Endodermal cell (in vitro differentiated cells): ENCODE measurements at places on chromosomes 7 and 10.

GRCh38 chr7:98250789-98251188, 1.2 kb downstream of the TECPR1 start:
- H3K36me3 ChIP-seq = no peaks in the 10 kb centered on the region
- H3K27ac ChIP-seq = no peak overlapping the region
- H3K27me3 ChIP-seq = no peaks in the 10 kb centered on the region
- peaks cover 5% of the 10 kb centered on the region for H3K4me1 ChIP-seq
- peak overlapping the region; percentile 87 for H3K4me3 ChIP-seq
- DNase-seq = no peak

GRCh38 chr10:13095094-13095493, 4.9 kb upstream of the OPTN start:
- no peak overlapping the region for H3K4me3 ChIP-seq
- no peaks in the 10 kb centered on the region for H3K4me1 ChIP-seq
- no peaks in the 10 kb centered on the region for H3K27me3 ChIP-seq
- no peak overlapping the region for H3K27ac ChIP-seq

DNA sequence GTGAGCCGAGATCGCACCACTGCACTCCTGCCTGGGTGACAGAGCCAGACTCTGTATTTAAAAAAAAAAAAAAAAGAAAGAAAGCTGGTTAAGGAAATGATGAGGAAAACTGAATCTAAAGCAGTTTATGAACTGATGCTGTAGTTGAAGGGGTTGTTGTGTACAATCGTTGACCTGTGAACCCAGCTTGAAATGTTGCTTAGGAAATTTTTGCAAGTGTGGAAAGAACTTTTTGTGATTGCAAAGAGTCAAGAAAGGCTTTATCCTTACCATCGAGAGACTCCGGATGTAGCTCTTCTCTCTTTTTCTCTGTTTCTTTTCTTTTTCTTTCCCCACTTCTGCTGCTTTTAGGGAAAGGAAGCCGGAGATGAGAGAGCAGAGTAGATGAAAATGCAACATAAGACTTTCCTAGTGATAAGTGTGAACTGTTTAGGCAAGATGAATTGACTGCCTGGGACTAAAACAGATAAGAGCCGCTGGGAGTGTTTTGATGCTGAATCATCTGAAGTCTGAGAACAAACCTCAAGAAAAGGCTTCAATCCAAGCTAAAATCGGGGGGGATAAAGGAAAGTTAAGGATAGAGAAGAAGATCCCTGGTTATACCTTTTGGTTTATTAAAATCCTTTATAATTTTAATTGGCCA, 69.0 kb downstream of the TAF3 start:
- H3K4me1 ChIP-seq = no peaks in the 10 kb centered on the region
- no peaks in the 10 kb centered on the region for H3K27me3 ChIP-seq
- no peak overlapping the region for H3K27ac ChIP-seq
- no peaks in the 10 kb centered on the region for H3K36me3 ChIP-seq

DNA sequence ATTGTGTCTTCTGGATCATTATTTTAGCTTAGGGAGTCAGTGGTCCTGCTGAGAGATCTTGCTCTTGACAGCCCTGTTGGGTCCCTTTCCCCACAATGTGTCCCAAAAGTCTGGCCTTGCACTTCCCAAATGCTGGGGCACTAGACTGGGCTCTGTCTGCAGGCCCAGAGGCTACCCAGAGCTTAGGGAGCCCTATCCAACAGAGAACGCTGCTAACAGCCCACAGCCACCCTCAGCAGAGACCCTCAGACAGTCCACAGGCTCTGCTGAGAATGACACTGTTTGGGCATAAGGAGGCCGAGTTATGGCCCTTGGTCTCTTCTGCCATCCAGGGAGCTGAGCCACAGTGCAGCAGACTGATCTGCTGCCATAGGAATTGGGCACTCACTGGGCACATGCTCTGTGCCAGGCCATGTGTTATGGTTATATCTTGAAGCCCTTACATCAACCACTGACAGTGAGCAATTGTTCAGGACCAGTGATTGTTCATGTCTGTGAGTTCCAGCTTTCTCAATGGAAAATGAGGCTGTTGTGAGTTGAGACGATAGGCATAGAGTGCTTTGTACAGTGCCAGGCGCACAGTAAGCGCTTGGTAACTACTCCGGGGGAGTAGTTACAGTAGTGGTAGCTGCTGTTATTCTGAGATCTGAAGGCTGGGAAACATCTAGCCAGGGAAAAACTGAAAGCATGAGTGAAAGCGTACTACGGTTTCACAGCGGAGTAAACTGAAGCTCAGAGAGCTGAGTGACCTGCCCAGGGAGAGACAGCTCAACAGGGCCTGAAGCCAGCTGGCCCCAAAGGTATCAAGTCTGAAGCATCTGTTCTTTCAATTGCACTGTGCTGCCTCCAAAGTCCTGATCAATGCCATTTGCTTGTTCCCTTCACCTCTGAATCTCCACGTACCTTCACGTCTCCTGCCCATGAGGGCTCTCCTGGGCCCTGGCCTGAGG, 77.6 kb upstream of the PRLHR start:
- no peaks in the 10 kb centered on the region for H3K27me3 ChIP-seq
- no peaks in the 10 kb centered on the region for H3K36me3 ChIP-seq
- H3K27ac ChIP-seq = no peak overlapping the region
- no peak overlapping the region for H3K4me3 ChIP-seq
- no peak for DNase-seq

DNA sequence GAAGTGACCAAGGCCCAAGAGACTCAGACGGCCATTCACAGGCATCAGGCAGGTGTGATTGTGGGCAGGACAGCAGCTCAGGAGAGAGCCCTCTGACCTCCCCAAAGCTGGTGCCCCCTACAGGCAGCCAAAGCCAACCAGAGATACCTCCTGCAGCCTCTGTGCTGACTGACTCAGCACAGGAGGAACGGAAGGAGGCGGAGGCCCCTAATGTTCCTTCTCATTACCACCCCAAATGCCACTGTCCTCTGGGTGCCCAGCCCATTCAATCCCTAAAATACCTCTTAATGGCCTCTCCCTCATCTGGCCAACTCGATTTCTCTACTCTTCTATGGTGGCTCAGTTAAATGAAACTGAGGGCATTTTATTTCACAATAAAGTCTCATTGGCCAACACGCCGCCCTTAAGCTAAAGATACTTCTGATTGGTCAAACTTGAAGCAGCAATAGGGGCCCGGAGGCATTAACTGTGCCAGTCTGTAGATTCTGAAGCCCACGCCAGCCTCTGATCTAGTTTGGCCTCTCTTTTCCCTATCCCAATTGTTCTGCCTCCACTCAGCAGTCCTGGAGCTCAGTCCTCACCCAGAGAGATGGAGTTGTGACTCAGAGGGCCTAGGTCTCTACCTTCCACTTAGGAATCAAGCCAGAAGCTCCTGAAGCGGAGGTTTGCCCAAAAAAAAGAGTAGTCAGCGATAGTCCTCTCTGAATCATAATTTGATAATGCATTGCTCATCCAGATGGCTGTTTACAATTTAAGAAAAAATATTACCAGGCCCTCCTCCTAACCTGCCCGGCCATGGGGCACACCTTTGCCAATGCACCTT, 1.2 kb downstream of the CYREN start:
- peaks cover 40% of the 10 kb centered on the region for H3K36me3 ChIP-seq
- no peak overlapping the region for H3K27ac ChIP-seq
- peak overlapping the region; percentile 90 for H3K4me3 ChIP-seq
- no peaks in the 10 kb centered on the region for H3K27me3 ChIP-seq
- peak; percentile 90 for DNase-seq

DNA sequence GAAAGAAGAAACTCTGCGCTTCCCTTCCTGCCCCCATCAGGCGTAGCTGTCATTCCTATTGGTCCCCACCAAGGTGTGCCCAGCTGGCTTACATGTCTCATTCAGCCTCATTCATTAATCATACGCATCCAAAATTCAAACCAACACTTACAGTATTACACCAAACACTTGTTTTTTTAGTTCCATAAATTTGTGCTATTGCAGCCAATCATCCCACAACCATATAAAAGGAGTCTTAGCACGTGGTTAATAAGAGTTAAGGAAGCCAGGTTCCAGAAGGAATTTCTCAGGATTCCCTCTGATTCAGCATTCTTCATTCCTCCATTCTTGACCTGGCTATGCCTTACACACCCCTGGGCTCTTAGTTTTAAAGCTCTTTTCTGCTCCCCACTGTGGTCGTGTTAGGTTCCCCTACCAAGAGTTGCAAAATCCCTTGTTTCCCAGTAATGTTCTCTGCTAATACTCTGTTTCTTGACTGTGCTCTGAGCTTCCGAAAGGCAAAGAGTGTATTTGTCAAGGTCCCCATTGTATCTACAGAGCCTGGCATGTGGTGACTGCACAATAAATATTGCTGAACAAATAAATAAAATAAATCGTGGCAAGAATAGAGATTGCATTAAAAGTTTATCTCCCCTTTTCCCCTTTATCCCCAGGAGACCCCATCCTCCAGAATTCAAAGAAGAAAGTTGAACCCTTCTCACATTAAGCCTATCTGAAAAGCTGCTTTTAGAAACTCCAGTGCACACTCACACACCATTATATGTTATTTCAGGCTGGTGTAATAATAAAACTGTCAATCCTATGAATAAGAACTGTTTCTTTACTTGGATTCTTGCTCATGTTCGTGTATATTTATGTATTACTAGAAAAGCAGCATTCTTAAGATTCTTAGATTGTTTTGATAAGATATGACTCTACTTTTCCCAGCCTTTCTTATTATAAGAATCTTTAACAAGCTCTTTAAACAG, 514.4 kb downstream of the INHBA start:
- no peak for DNase-seq
- no peak overlapping the region for H3K27ac ChIP-seq
- no peaks in the 10 kb centered on the region for H3K4me1 ChIP-seq
- no peaks in the 10 kb centered on the region for H3K27me3 ChIP-seq
- H3K4me3 ChIP-seq = no peak overlapping the region

- DNase-seq = peak; percentile 40
- H3K4me1 ChIP-seq = no peaks in the 10 kb centered on the region
- peaks cover 17% of the 10 kb centered on the region for H3K36me3 ChIP-seq
Measured at GRCh38 chr7:101547022-101547915, 81.8 kb downstream of the MYL10 start.

- H3K27ac ChIP-seq = no peak within 1 kb of the TSS
- H3K4me1 ChIP-seq = peaks cover 4% of the 10 kb centered on the region
- H3K4me3 ChIP-seq = no peak within 1 kb of the TSS
- DNase-seq = no peak
- H3K36me3 ChIP-seq = no peaks in the 10 kb centered on the region
Measured at GRCh38 chr10:116545756-116546155, at the start of gene PNLIP. Gene PNLIP (plus strand): TSS chr10:116545931. CDS start chr10:116546093, 162 bp downstream.

DNA sequence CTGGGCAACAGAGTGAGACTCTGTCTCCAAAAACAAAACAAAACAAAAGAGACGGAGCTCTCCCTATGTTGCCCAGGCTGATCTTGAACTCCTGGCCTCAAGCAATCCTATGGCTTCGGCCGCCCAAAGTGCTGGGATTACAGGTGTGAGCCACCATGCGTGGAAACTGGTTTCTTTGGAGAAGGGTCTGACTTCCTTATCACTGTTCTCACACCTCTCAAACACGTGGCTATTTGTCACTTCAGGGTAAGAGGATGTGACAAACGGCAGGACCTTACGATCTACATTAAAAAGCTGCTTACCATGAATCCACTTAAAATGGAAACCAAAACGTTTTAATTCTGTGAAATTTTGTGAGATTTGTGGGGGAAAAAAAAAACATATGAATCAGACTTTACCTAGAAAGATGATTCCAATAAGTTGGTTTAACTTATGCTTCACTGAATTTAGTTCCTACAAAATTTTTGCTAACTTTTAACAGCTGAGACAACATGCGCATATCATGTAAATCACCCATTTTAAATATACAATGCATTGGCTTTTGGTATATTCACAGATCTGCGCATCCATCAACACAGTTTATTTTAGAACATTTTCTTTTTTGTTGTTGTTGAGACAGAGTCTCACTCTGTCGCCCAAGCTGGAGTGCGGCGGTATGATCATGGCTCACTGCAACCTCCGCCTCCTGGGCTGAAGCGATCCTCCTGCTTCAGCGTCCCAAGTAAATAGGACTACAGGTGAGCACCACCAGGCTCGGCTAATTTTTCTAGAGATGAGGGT, 18.7 kb upstream of the FOXK1 start:
- no peak for DNase-seq
- H3K36me3 ChIP-seq = no peaks in the 10 kb centered on the region
- no peak overlapping the region for H3K27ac ChIP-seq
- no peaks in the 10 kb centered on the region for H3K27me3 ChIP-seq
- no peaks in the 10 kb centered on the region for H3K4me1 ChIP-seq

- H3K27me3 ChIP-seq = peaks cover 100% of the 10 kb centered on the region
- DNase-seq = no peak
- no peak overlapping the region for H3K27ac ChIP-seq
- H3K4me1 ChIP-seq = no peaks in the 10 kb centered on the region
- peak overlapping the region; percentile 69 for H3K4me3 ChIP-seq
- no peaks in the 10 kb centered on the region for H3K36me3 ChIP-seq
Measured at GRCh38 chr10:49398986-49399385, 3.1 kb upstream of the DRGX start.

DNA sequence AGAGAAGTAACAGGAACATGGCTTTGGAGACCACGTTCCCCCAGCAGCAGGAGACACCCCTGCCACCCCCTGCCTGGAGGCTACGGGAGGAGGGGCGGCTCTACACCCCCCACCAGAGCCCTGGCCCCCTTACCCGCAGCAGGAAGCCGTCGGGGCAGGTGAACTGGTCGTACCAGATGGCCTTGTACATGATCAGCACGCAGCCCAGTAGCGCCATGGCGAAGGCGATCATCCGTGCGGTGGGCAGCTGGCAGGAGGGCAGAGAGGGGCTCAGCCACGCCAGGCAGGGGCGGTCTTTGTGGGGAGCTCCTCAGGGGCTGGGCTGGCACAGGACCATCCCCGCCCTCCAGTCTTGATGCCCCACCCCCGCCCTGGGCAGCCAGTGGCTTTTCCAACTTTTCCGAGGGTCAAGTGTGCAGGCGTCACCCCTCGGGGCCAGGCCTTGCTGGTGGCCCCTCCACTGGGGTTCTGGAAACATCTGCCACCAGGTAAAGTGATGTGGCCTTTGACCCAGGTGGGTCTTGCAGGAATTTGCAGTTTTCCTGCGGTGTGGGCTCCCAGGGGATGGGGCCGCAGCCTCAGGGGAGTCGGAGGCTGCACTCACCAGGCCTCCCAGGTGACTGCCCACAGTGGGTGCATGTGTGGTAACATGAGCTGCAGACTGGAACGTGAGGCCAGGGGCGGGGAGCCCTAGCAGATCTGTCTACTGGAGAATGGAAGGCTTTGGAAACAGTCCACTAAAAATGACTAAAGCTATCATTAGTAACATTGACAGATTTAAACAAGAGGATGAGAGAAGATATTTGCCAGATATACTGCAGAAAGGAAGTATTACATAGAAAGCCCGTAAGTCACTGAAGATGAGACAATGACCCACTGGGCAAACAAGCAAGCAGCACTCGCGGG, 9.7 kb downstream of the CALY start:
- no peaks in the 10 kb centered on the region for H3K4me1 ChIP-seq
- H3K4me3 ChIP-seq = no peak overlapping the region
- no peak for DNase-seq
- H3K27ac ChIP-seq = no peak overlapping the region

GRCh38 chr7:128871050-128871449, 8.4 kb downstream of the ATP6V1F start:
- no peak overlapping the region for H3K27ac ChIP-seq
- no peaks in the 10 kb centered on the region for H3K4me1 ChIP-seq
- peaks cover 5% of the 10 kb centered on the region for H3K36me3 ChIP-seq
- H3K27me3 ChIP-seq = peaks cover 33% of the 10 kb centered on the region
- H3K4me3 ChIP-seq = no peak overlapping the region
- no peak for DNase-seq

- H3K27me3 ChIP-seq = no peaks in the 10 kb centered on the region
- H3K36me3 ChIP-seq = no peaks in the 10 kb centered on the region
- no peak overlapping the region for H3K4me3 ChIP-seq
- H3K4me1 ChIP-seq = no peaks in the 10 kb centered on the region
- no peak for DNase-seq
Measured at GRCh38 chr10:22765660-22766547, 51.5 kb upstream of the PIP4K2A start.

- H3K4me3 ChIP-seq = no peak overlapping the region
- DNase-seq = peak; percentile 25
- H3K27me3 ChIP-seq = no peaks in the 10 kb centered on the region
- no peaks in the 10 kb centered on the region for H3K4me1 ChIP-seq
Measured at GRCh38 chr10:118970770-118971169, 58.7 kb upstream of the NANOS1 start.
